ENCODE measurements at places on chromosomes 11 and 22.
A peak's percentile ranks its signal among the peaks of the same experiment; 100 is the strongest.

DNA sequence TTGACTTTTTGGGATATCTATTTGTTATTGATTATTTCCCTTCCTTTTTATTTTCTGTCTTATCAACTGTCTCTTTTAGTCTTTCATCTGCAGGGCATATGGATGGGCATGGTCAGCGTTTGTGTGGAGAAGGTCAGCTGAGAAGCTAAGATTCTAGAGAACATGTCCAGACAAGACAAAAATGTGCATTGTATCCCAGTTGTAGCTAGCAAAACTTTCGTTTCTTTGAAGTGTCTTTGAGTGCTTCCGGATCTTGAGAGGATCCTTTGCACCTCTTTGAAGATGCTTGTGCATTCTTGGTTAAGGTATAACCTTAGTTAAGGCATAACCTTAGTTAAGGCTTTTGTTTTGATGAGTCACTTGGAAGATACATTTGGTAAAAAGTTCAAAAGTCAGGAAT, 329.9 kb upstream of the LRRC4C start:
- DNase-seq: no peak

DNA sequence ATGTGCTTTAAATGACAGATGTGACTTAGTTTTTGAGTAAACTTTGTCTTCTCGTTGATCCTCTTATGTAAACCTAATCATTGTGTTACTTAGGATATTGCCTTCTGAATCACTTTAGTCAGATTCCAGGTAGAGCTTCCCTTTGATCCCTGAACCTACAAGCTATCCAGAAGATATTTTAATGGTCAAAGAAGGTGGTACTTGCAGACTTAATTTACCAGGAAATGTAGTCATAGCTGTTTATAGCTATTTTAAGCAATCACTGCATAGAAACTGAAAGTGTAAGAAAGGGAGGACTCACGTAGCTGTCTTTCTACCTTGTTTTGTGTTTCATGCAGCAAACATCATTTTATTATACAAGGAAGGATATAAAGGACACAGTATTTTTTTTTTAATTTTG, 189.5 kb downstream of the DDX10 start:
- DNase-seq: no peak

DNA sequence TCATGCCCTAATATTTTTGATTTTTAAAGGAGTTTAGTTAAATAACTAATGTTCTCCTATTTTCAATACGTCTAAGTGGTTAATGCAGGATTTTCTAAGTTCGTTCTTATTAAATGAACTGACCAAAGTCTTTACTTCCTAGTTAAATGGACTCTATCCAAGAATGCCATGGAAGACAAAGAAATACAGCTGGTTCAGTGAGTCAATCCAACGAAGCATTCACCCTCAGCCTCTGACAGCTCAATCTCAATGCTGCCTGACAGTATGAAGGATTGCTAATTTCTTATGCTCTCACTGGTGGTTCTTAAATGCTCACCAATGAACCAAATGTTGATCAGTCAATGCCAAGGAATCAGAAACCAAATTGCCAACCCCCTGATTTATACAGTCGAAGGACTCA, 219.4 kb downstream of the CADM1 start:
- no peak for DNase-seq

- no peak for DNase-seq
Observed at GRCh38 chr11:95972060-95972459, 48.2 kb upstream of the MTMR2 start.

DNA sequence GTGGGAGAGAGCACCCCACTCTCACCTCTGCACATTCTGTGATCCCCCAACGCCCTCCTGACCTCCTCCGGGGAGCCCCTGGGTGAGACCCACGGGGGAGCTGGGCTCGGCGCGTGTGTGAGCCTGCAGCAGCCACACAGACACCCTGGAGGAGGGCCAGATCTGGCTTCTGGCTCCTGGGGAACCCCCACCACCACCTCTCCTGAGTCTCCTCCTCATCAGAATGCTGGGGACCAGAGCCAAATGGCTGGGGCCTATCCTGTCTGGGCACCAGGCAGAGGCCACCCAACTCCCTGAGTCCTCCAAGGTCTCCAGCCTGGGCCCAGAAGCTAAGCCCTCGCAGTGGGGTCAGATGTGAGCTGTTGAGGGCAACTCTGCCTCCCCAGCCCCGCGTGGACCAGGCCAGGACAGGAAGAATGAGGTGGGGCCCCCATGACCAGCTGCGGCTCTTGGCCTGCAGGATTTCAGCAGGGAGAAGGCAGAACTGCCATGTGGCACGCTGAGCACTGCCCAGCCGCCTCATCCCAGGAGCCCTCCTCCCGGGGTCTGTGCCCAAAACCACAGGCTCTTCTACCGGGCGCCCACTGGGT, 5.5 kb upstream of the PIM3 start:
- no peak for DNase-seq

GRCh38 chr11:44399968-44400367, 90.0 kb upstream of the ALX4 start:
- DNase-seq: no peak

- no peak for DNase-seq
Observed at GRCh38 chr11:47398551-47398950, 9.8 kb upstream of the SLC39A13 start.

DNA sequence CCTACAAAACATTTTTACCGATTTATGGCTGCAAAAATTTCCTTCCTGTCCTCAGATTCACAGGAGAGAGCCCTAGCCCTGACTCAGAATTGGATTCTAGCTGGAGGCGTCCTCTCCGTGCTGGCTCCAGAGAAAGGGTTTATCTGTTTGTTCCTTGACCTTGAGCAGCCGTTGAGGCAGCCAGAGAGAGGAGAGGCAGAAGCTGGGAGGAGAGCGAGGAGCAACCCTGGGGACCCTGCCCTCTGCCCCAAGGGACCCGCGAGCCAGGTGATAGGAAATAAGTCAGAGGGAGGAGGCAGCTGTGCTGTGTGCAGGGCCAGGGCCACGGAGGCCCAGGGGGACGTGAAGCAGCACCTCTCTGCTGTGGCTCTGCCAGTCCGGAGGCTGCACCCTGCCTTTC, 75.6 kb downstream of the IGLL1 start:
- no peak for DNase-seq

GRCh38 chr11:59247531-59248227, 35.0 kb upstream of the MPEG1 start:
- DNase-seq: no peak

DNA sequence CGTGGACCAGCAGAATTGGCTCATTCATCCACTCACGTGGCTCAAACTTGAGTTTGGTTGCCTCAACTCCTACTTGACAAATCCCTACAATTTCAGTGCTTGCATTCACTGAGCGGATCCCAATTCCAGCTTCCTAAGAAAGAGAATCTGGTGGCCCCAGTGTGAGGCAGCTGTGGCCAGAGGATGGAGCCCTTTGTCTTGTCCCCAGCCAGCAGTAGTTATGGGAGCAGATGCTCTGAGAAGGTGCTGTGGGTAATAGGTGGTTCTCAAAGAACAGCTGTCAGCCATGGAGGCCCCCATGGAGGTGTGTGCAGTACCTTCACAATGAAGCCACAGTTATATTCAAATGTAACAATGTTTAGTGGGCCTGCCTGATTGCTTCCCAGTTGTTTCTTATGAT, 39.3 kb downstream of the KREMEN1 start:
- DNase-seq: no peak

DNA sequence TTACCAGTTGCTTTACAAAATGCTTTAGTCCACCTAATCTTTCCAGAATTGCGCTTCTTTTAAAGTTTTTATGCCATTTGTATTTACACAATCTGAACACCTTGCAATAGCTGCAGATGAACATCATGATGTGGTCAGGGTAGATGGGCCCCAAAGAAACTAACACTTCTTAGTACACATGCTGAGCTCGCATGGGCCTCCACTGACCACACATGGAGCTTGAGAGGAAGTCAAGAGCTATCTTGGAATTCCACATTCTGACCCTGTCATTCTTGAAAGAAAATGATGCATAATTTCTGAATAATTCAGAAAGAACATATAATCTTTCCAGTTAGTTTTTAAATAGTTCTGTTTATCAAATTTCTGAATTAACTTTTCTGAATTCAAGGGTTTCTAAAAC, 7.7 kb downstream of the LIPT2 start:
- DNase-seq: no peak

GRCh38 chr11:8959546-8960166, 4.6 kb downstream of the TMEM9B start:
- DNase-seq: no peak

DNA sequence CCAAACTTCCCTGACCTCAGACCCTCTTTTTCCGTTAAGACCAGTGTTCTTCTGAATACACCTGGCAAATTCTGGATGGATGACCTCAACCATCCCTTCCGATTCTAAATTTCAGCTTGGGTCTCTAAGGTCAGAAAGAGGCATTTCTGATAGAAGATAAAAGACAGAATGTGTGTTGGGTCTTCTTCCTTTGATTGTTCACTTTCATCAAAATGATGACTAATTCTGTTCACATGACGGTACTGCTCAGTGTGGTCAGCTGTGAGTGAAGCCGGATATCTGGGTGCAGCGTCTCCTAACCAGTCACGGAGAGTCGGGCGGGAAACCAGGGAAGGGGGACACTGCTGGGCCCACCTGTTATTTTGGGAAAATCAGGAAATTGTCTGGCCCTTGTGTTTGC, 151.6 kb upstream of the NAV2 start:
- DNase-seq: no peak

- no peak for DNase-seq
Observed at GRCh38 chr11:74442636-74443035, 24.7 kb downstream of the KCNE3 start.

DNA sequence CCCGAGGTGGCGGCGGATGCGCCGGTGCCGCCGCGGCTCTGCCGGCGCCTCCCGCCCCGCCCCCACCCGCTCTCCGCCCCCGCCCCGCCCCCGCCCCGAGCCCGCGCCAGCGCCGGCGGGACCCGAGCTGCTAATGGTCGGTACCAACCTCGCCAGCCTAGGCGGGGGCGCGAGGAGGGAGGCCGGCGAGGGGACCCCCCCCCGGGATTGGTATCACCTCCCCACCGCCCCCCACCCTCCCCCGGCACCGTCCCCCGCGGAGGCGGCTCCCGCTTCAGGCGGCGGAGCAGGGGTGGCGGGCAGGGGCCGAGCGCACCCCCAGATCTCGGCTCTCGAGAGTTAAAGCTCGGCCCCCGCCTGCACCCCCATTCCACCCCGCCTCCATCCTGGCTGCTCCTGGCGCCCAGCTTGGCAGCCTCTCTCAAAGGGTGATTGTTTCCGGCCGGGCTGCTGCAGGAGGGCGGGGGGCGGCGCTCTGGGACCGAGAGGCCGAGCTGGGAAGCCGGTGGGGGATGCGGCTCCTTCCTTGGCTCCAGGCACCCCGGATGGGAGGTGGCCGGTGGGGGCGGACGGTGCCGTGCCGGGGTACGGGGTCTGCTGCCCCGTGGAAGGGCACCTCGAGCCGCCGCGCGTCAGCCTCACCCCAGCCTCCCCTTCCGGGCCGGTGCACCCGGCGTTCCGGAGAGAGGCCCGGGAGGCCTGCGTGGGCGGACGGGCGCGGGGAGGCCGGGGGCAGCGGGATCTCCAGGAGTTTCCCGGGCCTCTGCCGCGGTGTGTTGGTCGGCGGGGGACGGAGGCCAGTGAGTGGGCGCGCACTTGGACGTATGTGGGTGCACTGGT, at the start of gene B3GAT1:
B3GAT1 (minus strand) TSS at position 40 of the 840 bp plus-strand sequence. CDS start 24,583 bp downstream, outside the sequence.
- peak; percentile 10 for DNase-seq

- no peak for DNase-seq
Observed at GRCh38 chr22:27150544-27150941, 493.2 kb downstream of the MIAT start.

DNA sequence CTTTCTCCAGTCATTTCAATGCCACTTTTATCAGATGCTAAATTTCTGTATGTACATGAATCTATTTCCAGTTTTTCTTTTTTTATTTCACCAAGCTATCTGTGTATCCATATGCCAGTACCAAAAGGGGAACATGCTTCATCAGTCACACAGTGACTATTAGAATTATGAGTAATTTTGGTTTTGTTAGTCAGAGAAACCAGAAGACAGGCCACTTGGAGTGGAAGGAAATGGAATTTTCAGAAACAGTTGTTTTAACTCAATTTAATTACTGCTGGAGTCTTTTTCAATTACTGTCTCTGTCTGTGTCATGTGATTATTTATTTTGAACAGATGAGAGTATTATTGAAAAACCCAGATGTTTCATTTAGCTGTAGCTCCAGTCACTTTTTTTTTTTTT, 84.6 kb upstream of the ANO3 start:
- no peak for DNase-seq

GRCh38 chr11:134200688-134201087, 23.1 kb downstream of the NCAPD3 start:
- no peak for DNase-seq

DNA sequence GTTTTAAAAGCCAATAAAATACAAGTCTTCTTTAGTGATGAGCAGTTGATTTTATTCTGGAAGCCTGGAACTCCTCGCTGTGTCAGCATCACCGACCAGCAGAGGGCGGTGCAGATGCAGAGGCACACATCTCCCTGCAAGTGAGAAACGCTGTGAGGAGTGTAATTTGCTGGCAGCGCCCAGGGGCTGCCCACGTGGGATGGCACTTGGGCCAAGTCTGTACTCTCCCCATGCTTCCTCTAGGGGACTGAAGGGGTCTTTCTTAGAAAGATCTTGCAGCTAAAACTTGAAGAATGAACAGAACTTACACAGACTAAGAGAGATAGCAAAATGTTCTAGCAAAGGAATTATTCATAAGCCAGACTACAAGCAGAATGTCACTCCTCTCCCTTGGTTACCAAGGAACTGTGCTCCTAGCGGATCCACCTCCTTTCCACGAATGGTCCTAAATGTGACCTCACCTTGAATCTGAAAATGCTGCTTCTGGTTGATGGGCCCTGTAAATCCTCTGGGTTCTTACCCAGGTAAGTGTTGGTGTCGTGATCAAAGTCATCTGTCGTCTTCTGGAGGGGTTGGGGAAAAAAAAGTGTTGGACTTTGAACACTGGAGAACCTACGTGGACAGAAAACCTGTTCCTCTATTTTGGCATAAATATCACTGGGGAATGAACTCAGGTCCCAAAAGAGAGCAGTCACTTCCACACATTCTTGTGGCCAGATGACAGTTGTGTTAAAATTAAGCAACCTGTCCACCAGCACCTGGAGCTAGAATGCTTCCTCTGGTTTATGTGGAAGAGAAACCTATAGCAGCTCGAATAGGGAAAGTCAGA, 31.8 kb downstream of the CNTF start:
- DNase-seq: peak; percentile 63

DNA sequence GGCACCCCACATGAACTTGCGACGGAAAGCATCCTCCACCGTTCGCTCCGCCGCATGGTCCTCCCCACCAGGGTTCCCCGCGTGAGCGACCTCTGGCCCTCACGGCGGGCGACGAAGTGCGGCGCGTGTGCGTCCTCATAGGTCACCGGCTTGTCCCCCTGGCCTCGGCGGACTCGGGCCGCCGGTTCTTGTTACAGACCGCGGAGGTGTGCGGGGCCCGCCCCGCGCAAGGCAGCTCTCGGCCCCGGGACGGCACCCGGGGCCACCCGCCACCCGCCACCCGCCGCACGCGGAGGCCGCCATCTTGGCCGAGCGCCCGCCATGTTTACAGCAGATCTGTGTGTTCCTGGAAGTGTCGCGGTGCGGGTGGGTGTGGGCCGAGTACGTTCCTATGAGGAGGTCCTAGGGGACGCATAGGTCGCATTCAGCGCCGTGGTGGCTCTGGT, 3.5 kb upstream of the IFITM2 start:
- no peak for DNase-seq
